GM23248 (cell line): ENCODE measurements at places on chromosomes 7 and 10. TPM values are rescaled to one million over a fixed set of nuclear protein-coding genes. Genes with fewer than 3 reads are reported as not detected.

The IQUB gene
- polyA plus RNA-seq, result 0.10 TPM in 1 of 2 replicates, not detected in the other

The ZNF488 gene
- polyA plus RNA-seq, result 0.11 TPM in 1 of 2 replicates, not detected in the other

The PCLO gene
- 0.04 TPM in 1 of 2 replicates, not detected in the other for polyA plus RNA-seq

The MTPN gene
- polyA plus RNA-seq, result 130 and 133 TPM in 2 replicates

The DNAAF5 gene
- polyA plus RNA-seq, result 5.5 and 5.7 TPM in 2 replicates

The CTTNBP2 gene
- not detected in 2 replicates for polyA plus RNA-seq

The LRRD1 gene
- not detected in 2 replicates for polyA plus RNA-seq

The TMEM176A gene
- polyA plus RNA-seq, result not detected in 2 replicates

The DENND11 gene
- polyA plus RNA-seq, result 0.43 and 0.49 TPM in 2 replicates

DNA sequence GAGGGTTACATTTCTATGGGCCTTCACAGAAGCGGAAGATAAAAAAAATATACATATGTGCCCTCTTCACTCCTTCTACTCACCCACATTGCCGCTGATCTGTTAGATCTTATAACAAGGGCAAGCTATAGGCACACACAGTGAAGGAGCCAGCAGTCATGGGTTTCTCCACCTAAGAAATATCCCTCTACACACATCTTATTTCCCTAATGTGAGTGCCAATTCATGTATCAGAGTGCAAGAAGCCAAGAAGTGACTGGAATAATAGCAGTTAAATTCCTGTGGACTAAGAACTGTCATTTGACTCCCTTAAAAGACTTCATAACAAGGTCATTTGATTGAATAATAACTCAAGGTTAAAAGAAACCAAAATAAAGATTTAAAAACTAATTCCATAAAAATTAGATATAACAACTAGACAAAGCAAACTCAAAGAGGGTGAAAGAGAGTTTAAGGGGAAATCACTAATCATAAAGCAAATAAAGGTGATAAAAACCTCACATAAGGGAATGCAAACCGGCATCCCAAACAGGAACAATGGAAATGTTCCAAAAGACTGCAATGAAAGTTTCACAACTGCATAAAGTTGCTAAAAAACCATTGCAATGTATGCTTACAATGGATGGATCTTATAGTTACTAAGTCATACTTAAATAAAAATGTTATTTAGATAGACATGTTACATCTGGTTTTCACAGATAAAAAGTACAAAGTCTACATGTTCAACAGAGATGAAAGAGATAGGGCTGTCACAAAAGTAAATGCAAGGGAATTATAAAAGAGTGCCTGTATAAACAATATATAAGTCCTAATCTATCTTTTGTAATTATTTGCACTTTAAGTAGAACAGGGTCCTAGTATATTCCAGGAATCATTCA, 42.8 kb downstream of the ARHGAP21 start:
- H3K36me3 ChIP-seq, result 0 out of 2 replicates have a peak, but pooled peaks cover 5% of the 10 kb centered on the region
- no peaks in the 10 kb centered on the region for H3K27me3 ChIP-seq
- DNase-seq, result peak; percentile 59
- H3K4me3 ChIP-seq, result no peak overlapping the region

DNA sequence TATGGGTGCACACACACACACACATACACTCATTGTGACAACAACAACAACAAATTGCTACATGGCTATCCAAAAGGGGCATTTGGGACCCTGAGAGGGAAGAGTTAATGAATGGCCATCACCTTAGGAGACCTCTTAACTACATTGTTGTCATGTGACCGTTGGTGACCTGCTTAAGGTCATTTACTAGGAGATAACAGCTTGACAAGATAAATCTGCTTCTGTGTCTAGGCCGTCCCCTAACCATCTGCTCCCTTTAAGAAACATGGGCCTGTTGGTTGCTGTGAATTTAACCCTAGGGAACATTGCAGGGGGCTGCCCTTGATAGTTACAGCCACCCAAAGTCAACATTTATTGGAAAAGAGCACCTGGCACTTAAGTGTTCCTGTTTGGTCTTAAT, 29.7 kb downstream of the C1QL3 start:
- no peaks in the 10 kb centered on the region for H3K4me1 ChIP-seq
- H3K4me3 ChIP-seq, result no peak overlapping the region
- no peak for DNase-seq
- H3K27ac ChIP-seq, result no peak overlapping the region
- no peaks in the 10 kb centered on the region for H3K27me3 ChIP-seq
- no peaks in the 10 kb centered on the region for H3K36me3 ChIP-seq

GRCh38 chr7:29636009-29636351, 72.3 kb downstream of the PRR15 start:
- no peaks in the 10 kb centered on the region for H3K4me1 ChIP-seq
- H3K4me3 ChIP-seq, result no peak overlapping the region
- no peaks in the 10 kb centered on the region for H3K27me3 ChIP-seq
- no peak overlapping the region for H3K27ac ChIP-seq

- H3K27ac ChIP-seq, result peak within 1 kb of the TSS; percentile 77
- peak; percentile 87 for DNase-seq
- no peaks in the 10 kb centered on the region for H3K27me3 ChIP-seq
- peaks cover 3% of the 10 kb centered on the region; the same call in 1 of the 2 replicates for H3K36me3 ChIP-seq
- H3K4me3 ChIP-seq, result peak within 1 kb of the TSS; percentile 81
Observed at GRCh38 chr10:17617031-17617911, at the start of gene HACD1. HACD1 (minus strand) TSS chr10:17617374; CDS start chr10:17617339, 35 bp downstream.

GRCh38 chr10:62869958-62870357, 53.8 kb upstream of the EGR2 start:
- no peaks in the 10 kb centered on the region for H3K27me3 ChIP-seq
- no peak overlapping the region for H3K4me3 ChIP-seq
- H3K36me3 ChIP-seq, result no peaks in the 10 kb centered on the region
- DNase-seq, result peak; percentile 77
- H3K27ac ChIP-seq, result no peak overlapping the region
- H3K4me1 ChIP-seq, result peaks cover 22% of the 10 kb centered on the region

GRCh38 chr7:128933180-128933891, 4.4 kb upstream of the IRF5 start:
- peaks cover 27% of the 10 kb centered on the region for H3K27me3 ChIP-seq
- H3K4me3 ChIP-seq, result no peak overlapping the region
- DNase-seq, result no peak
- no peak overlapping the region for H3K27ac ChIP-seq
- H3K36me3 ChIP-seq, result no peaks in the 10 kb centered on the region

- no peak overlapping the region for H3K4me3 ChIP-seq
- H3K27ac ChIP-seq, result no peak overlapping the region
- H3K27me3 ChIP-seq, result no peaks in the 10 kb centered on the region
- peaks cover 10% of the 10 kb centered on the region; the same call in 1 of the 2 replicates for H3K36me3 ChIP-seq
Observed at GRCh38 chr7:123677061-123677715, 21.5 kb downstream of the LMOD2 start.

DNA sequence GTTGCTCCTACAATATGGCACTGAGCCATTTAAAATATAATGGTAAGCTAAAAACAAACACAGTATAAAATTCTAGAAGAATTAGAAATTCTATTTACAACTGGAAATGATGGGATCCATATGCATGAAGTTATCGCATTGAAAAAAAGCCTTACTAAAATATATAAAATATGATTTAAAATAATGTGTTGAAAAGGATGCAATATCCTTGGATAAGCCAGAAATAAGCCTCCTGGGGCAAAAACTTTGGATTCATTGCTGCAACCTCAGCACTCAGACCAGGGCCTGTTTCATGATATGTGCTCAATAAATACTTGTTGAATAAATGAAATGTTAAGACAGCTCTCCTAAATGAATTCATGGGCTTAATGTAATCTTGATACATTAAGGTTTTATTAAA, 170.2 kb downstream of the SEM1 start:
- 0 out of 2 replicates have a peak, but pooled peaks cover 1% of the 10 kb centered on the region for H3K27me3 ChIP-seq
- H3K27ac ChIP-seq, result no peak overlapping the region
- no peaks in the 10 kb centered on the region for H3K36me3 ChIP-seq
- H3K4me3 ChIP-seq, result no peak overlapping the region

- H3K27me3 ChIP-seq, result no peaks in the 10 kb centered on the region
- no peaks in the 10 kb centered on the region for H3K4me1 ChIP-seq
- H3K27ac ChIP-seq, result peak overlapping the region; percentile 17
- DNase-seq, result no peak
- no peaks in the 10 kb centered on the region for H3K36me3 ChIP-seq
Observed at GRCh38 chr7:92682330-92682729, 92.1 kb upstream of the FAM133B start.

GRCh38 chr10:75978213-75978612, 546.8 kb downstream of the LRMDA start:
- no peak overlapping the region for H3K4me3 ChIP-seq
- H3K27me3 ChIP-seq, result no peaks in the 10 kb centered on the region
- H3K4me1 ChIP-seq, result no peaks in the 10 kb centered on the region

DNA sequence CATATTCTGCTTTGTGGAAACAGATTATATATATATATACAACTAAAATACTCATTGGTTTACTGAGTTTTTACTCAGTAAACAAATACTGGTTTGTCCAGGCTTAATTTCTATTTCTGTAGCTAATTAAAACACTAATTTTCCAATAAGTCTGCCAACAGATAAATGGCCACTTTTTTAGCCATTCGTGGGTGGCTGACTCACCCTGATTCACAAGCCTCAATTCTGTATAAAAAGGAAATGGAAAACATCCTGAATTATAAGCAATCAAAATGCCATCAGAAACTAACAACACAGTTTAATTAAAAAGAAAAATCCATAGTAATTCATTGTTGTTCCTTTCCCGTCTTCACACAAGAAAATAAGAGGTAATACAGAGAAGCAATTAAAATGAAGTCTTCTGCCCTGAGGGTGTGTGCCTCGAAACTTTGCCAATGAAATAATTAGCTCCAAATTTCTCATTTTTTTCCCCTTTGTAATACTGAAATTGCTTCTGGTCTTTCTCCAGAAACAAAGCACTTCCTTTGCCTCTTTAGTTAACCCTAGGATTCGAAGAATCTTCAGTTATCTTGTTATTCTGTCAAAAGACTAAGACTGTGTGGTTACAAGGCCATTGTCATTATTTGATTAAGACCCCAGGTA, 118.7 kb upstream of the PTN start:
- peak overlapping the region; percentile 34 for H3K4me3 ChIP-seq
- peaks cover 12% of the 10 kb centered on the region for H3K36me3 ChIP-seq
- peak; percentile 83 for DNase-seq
- H3K27me3 ChIP-seq, result no peaks in the 10 kb centered on the region

DNA sequence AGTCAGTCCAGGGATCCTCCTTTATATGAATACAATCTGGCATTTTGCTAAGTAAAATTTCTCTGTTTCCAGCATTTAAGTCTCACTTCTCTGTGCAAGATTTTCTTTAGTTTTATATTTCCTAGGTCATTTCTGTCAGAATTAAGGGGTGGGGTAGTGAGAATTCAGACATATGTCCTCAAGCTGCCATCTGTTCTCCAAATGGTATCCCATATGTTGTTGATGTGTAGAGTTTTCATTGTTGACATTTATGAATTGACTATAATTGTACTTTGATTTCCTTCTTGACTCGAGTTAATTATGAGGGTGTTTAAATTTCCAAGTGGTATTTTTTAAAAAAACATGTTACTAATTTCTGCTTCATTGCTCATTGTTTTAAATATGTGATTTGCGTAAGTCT, 148.8 kb downstream of the NPSR1 start:
- H3K27ac ChIP-seq, result no peak overlapping the region
- H3K27me3 ChIP-seq, result no peaks in the 10 kb centered on the region
- no peaks in the 10 kb centered on the region for H3K36me3 ChIP-seq
- DNase-seq, result no peak
- no peaks in the 10 kb centered on the region for H3K4me1 ChIP-seq

- H3K4me1 ChIP-seq, result peaks cover 37% of the 10 kb centered on the region
- peak overlapping the region; percentile 88 for H3K4me3 ChIP-seq
- H3K27ac ChIP-seq, result peak overlapping the region; percentile 50
Observed at GRCh38 chr7:80136261-80137055, 1.8 kb downstream of the GNAI1 start.

DNA sequence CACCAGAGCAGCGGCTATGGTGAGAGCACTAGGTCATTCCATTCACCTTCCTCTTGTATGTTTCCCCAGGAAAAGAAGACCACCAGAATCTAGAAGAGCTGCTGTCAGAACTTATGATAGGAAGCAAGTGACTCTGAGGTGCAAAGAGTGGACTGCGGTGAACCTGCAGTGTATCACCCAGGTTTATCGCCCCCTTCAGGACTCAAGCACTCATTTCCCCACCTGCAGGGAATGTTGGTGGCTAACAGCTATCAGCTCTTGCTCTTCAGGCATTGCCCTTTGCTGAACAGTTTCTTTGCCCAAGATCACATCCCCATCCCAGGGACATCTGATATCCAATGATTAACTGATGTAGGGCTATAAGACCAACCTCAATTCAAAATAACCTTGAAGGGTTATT, 66.3 kb upstream of the IL6 start:
- no peaks in the 10 kb centered on the region for H3K27me3 ChIP-seq
- no peak for DNase-seq
- no peak overlapping the region for H3K4me3 ChIP-seq
- H3K4me1 ChIP-seq, result peaks cover 28% of the 10 kb centered on the region

GRCh38 chr10:121732656-121733445, 134.6 kb upstream of the FGFR2 start:
- no peaks in the 10 kb centered on the region for H3K4me1 ChIP-seq
- no peak overlapping the region for H3K27ac ChIP-seq
- H3K36me3 ChIP-seq, result no peaks in the 10 kb centered on the region
- no peak for DNase-seq

DNA sequence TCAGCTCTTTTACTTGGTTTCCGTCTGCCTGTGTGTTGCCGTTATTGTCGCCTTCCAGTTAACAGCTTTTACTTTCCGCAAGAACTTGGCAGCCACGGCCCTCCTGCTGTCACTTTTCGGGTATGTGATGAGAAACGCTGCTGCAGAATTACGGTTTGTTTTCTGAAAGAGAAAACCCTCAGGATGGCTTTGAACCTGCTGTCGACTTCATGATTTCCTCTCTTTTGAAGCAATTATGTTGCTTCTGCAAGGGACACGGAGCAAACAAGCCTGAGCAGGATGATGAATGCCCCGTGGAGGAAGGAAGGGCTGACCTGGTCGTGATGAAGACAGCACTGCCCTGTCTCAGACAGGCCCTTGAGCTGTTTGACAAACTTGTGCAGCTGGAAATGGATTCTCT, 339.8 kb downstream of the ABCA13 start:
- H3K36me3 ChIP-seq, result no peaks in the 10 kb centered on the region
- no peak for DNase-seq
- H3K4me1 ChIP-seq, result no peaks in the 10 kb centered on the region
- no peak overlapping the region for H3K4me3 ChIP-seq
- H3K27me3 ChIP-seq, result no peaks in the 10 kb centered on the region

GRCh38 chr7:38330039-38330438, 56.6 kb upstream of the TARP start:
- H3K4me3 ChIP-seq, result no peak overlapping the region
- no peak overlapping the region for H3K27ac ChIP-seq
- no peak for DNase-seq
- no peaks in the 10 kb centered on the region for H3K36me3 ChIP-seq

- H3K27me3 ChIP-seq, result no peaks in the 10 kb centered on the region
- DNase-seq, result peak; percentile 69
- no peaks in the 10 kb centered on the region for H3K36me3 ChIP-seq
- peak overlapping the region; percentile 7 for H3K27ac ChIP-seq
Observed at GRCh38 chr10:112375721-112376395, 1.9 kb downstream of the ACSL5 start.

DNA sequence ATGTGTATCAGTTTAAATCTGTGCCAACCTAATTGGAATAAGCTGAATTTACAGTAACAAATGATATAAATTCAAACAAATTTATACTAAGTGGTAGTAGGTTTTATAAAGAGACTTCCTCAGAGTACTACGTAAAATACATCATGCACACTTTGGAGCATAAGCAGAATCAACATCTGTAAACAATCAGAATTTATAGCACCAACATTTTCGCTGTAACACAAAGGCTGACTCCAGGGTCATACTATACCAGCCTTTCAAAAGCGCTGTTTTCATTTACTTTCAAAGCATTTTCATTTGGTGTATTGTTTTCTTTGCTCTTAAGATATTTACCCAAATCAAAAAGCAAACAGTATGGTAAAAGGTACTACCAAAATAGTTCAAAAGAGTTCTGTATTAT, 29.3 kb upstream of the TMEM168 start:
- H3K36me3 ChIP-seq, result peaks cover 40% of the 10 kb centered on the region
- no peak overlapping the region for H3K27ac ChIP-seq
- H3K27me3 ChIP-seq, result no peaks in the 10 kb centered on the region

- DNase-seq, result no peak
- no peaks in the 10 kb centered on the region for H3K27me3 ChIP-seq
- H3K4me1 ChIP-seq, result peaks cover 16% of the 10 kb centered on the region
- H3K27ac ChIP-seq, result no peak overlapping the region
Observed at GRCh38 chr10:109906316-109906715, 17.0 kb downstream of the XPNPEP1 start.
